Right kidney (tissue), 9 donors: ENCODE measurements at places on chromosomes 7 and 10.

DNA sequence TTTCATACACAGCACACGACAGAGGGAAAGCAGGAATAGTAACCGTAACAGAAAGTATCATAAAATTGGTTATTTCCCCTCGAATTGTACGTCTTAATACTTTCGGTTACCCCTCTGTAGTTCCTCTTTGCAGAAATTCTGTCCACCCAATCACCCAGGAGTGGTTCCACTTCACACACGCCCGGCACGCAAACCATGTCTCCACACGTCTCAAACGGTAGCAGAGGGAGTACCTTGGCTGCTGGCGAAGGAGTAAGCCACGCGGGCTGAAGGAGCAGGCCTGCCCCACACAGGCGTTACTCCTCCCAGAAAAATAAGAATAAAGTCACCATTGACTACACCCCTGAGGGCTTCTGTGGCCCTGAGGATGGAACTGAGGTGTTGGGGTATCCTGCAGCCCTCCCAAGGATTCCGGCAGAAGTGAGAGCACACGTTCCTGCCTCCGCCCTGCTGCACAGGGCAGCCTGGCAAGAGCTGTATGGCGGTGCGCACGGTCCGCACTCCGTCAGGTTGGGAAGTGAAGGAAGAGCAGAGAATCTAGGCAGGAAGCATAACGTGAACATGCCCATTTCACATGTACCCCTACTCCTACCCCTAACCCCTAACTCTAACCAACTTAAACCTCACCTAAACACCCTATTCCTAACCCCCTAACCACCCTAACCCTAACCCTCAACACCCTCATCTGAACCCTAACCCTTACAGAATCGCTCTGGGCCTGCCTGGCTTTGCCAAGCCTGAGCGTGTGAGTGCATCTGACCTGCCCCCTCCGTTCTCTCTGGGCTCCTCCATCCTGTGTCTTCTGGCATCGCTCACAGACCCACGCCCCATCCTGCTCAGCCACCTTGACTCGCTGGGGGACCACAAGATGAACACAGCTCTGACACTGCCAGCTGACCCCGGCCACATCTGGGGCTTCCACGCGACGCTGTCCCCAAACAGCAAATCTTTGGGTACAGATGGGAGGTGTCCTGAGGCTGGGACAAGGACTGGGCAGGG lies 18.2 kb downstream of the GPR146 start:
- no peak for DNase-seq

DNA sequence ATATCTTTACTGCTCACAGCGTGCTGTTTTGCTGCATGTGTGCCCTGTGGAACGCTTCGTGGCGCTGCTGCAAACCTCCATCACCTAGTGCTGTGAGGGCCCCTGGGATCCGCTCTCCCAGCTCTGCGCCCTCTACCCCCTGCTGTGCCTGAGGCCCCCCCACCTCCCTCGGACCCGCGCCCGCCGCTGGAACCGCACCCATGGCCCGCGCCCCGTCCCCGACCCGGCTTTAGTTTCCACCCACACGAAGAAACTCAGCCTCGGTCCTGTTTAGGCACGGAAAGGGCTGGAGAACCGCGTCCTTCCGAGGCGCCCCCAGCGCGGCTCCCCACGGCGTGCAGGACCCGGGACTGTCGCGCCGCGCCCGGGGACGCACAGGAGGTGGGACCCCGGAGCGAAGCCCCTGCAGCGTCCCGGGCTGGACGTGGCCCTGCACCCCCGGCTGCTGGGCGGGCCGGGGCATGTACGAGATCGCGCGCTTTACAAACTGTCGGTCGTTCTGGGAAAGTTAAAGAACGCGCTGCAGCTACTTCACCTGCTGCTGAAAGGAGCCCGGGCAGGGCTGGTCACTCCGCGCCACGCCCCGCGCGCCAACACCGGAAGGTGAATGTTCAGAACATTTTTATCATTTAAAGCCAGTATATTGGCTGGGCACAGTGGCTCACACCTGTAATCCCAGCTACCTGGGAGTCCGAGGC lies 54.3 kb downstream of the BMS1 start:
- peak; percentile 48 for DNase-seq

GRCh38 chr7:141911391-141911790 lies 4.8 kb upstream of the OR9A4 start:
- DNase-seq: no peak

- no peak for DNase-seq
These were observed 30.6 kb downstream of the FAM237B start for GRCh38 chr7:90290244-90291113.

DNA sequence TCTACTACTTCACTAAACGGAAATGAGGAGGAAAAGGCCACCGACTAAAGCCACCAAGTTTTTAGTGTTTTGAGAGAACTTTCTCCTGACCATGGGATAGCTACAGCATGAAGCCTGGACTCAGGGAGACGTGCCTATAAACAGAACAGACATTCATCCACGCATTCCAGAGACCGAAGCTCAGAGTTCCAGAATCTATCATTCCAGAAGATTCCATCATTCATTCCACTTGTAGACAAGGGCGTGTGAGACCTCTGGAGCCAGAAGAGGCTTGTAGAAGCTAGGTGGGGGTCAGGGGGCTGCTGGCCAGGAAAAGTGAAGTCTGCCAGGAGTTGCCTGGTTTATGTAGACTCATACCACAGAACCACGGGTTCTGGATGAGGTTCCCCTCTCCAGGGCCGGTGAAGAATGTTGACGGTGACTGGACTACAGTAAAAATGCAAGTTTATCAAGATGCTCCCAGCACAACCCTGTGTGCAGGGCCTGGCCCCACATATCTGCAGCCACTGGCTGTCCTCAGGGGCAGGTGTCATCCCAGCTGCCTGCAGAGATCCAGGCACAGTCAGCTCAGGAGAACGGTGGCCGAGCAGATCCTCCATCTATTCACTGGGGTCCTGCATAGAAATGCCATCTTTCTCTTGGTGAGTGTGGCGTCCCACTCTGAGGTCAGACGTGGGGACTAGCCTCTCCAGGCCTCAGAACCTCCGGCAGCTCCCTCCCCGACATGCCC lies 215.7 kb downstream of the USP6NL start:
- DNase-seq: no peak

- no peak for DNase-seq
These were observed 105.2 kb downstream of the FANK1 start for GRCh38 chr10:126001576-126001975.

- DNase-seq: peak; percentile 26
These were observed 67.9 kb downstream of the ZNF680 start for GRCh38 chr7:64494912-64495461.

DNA sequence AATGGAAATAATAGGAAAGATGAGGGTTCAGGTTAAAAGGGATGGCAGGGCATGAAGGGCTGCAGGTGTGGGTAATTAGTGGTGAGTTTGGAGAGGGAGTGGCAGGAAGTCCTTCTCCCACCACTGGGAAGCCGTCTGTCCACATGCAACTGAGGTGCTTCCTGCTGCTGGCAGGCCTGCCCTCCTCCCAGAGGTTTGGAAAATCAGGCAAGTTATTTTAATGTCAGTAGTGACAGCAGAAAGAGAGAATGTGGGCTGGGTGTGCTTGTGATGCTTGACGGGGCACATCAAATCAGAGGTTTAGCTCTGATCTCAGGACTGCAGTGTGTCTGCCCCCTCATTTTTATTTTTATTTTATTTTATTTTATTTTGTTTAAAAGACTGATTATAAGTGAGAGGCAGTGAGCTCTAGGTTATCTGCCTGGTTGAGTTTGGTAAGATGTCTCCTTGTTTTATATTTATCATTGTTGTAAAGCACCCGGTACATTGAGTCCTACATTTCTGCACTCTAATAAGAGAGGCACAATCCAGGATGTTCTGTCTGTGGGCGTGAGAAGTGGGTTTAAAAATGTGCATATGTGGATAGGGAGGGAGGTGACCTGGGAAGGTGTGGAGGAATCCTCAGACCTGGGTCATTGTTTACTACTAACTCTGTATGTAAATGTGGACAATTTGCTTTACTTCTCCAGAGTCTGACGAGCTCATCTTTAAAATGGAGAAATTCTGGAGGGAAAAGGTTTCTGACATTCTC lies 504.4 kb downstream of the LRMDA start:
- no peak for DNase-seq

DNA sequence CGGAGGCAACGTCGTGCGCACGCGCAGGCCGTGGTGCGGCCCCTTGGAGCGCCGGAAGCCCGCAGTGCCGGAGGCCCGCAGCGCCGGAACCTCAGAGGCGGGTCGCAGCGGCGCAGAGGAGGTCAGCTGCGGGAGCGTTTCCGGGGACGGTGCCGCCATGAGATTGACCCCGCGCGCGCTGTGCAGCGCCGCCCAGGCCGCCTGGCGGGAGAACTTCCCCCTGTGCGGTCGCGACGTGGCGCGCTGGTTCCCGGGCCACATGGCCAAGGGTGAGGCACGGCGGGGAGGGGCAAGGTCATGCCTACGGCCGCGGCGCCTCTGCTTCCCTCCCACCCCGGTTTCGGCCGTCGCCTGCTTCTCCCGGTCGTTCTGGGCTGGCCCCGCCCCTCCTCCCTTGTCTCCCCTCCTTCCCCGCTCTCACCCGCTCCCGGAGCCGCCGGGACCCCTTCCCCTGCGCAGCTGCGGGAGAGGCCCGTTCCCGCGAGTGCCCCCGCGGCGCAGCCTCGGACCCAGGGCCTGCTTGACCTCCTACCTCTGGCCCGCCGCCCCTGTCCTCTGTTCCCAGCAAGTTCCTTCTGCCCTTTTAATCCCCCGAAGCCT lies at the start of gene MTG1:
MTG1 (plus strand) TSS at position 94 of the 600 bp plus-strand sequence; CDS start at position 158, 64 bp downstream.
- DNase-seq: peak; percentile 96

DNA sequence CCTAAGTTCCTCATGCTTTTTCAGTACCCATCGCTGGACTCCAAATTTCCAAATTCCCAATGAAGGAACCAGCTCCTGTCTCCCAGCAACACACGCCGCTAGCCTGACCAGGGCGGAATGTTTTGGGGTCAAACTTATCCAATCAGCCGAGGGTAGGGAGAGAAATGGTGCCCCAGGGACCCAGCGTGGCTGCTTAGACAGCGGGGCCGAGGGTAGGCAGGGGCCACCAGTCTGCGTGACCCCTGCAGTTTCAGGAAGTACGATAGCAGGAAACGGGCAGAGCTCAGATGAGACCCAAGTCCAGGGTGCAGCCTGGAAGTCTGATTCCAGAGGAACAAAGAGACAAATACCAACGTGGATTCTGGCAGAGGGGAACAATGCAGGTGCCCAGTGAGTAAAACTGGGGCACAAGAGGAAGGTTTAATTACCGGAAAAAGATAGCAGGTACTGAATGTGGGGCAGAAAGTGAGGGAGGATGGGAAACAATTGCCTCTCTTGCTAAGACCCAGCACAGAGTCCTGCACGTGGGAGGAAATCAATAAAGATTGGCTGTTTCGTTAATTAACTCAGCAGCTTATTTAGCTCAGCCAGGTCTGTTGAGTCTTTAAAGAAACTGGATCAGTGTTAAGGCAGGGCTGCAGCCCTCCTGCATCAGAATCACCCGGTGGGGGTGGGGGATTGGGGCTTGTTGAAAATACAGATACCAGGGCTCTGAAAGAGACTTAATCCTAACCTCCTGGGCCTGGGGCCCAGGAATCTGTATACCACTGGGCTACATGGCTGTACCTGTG lies 50.4 kb upstream of the NFE2L3 start:
- DNase-seq: peak; percentile 71

- DNase-seq: peak; percentile 1
These were observed 95.3 kb upstream of the CYP26C1 start for GRCh38 chr10:92965314-92965713.

GRCh38 chr7:2796358-2797352 lies 47.5 kb downstream of the GNA12 start:
- DNase-seq: no peak

GRCh38 chr7:139182363-139182762 lies 48.7 kb upstream of the UBN2 start:
- DNase-seq: no peak

DNA sequence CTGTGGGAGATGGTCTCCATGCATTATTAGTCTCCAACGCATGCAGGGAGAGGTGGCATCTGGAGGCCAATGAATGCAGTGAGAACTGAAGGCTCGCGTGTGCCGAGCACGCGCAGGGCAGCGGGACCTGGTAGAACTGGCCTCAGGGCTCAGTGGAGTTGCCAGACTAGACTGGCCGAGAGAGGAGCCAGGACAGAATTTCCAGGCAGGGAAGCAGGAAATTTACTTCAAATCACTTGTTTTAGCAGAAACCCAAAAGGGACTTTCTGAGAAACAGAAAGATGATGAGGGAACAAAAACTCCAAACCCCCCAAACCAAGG lies 311.0 kb upstream of the IMMP2L start:
- peak; percentile 8 for DNase-seq

DNA sequence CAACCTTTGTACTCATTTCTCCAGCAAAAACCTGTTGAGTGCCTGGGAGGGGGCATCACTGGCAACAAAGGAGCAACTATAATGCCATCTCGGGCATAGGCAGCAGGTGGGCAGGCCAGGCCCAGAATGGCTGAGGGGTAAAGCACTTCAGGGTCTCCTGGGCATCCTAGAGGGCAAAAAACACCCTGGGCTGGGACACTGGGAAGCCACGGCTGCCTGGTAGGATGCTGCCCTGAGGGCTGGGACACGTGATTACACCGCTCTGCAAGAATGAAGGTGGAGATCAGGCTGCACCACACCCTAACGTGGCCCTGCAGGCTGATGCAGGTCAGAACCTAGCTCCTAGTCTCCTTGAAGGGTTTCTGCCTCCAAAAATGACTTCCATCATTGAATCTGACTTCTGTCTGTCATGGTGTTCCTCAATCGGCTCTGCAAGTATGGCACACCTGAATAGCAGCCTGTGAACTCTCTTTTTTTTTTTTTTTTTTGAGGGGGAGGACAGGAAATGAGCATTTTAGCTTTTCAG lies 4.5 kb upstream of the TRAPPC14 start:
- DNase-seq: no peak

DNA sequence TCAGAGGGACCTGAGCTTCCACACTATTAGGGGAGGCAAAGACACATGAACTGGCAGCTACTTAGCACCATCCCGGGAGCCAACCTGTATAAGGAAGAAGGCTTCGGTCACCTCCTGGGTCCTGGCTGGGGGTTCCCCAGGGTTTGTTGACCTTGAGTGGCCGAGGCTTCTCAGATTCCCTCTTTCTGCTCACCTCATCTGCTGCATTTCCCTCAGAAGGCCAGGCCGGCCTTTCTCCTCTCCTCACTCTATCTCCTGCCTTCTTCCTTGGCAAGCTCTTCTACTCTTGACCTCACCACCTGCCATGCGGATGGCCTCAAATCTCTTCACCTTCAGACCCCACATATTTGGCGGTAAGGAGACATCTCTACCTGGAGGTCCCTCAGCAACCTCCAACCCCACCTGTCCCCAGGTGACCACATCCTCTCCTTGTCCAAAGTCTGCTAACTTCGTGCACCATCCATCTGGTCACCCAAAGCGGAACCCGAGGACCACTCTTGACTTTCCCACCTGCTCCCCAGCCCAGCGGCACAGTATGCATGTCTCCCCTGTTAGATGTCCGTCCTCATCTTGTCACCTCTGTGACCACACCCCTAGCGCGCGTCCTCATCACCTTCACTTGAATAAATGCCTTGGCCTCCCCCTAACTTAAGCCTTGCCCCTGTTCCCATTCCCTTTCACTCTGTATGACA lies 133.8 kb upstream of the UNC5B start:
- DNase-seq: peak; percentile 0

DNA sequence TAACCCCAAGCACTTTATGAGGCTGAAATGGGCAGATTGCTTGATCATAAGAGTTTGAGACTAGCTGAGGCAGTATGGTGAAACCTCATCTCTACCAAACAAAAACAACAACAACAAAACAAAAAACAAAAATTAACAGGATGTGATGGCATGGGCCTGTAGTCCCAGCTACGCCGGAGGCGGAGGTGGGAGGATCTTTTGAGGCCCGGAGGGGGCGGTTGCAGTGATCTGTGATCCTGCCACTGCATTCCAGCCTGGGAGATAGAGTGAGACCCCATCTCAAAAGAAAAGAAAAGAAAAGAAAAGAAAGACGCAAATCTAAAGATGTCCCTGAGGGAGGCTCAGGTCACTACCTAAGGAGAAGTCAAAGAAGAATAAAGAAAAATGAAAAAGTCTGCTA lies 35.3 kb upstream of the AGR2 start:
- DNase-seq: no peak

GRCh38 chr10:124041675-124042445 lies 51.5 kb downstream of the CHST15 start:
- DNase-seq: no peak
